Transverse colon (tissue), 4 donors: ENCODE measurements at places on chromosomes 13 and 19. TPM values are rescaled to one million over a fixed set of nuclear protein-coding genes. Genes with fewer than 3 reads are reported as not detected.
A peak's percentile ranks its signal among the peaks of the same experiment; 100 is the strongest.

DNA sequence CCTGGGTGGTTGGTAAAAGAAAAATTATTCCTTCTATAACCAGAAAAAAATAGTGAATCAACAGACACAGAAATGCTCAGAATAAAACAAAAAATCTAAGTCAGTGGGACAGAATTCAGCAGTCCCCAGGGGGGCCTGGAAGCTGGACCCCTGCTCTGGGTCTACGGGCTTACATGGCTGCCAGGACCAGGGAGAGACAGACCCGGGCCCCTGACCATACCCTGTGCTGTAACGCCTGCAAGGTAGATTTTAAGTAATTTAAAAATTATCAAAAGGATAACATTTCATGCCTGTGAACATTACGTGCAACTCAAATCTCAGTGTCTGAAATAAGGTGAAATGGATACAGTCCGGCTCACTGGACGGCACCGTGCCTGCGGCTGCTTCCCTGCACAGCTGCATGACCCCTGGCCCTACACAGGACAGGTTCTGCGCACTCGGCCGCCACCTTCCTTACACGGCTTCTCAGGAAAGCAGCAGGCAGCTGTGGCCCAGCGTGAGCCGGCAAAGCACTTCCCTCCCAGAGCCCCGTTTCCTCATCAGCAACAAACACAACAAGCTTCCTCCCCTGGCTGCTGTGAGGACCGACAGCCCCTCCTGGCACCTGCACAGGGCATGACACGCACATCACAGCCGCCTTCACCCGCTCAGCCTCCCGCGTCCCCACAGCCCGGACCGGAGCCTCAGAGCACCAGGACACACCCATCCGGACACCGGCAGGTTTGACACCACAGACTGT is 22.2 kb downstream of the RASA3 start:
- H3K4me3 ChIP-seq: no peak overlapping the region
- peaks cover 45% of the 10 kb centered on the region for H3K4me1 ChIP-seq
- no peaks in the 10 kb centered on the region for H3K36me3 ChIP-seq
- DNase-seq: peak; percentile 68
- no peaks in the 10 kb centered on the region for H3K27me3 ChIP-seq
- peak overlapping the region; percentile 64 for H3K27ac ChIP-seq

KCNRG gene
- not detected for total RNA-seq

DNA sequence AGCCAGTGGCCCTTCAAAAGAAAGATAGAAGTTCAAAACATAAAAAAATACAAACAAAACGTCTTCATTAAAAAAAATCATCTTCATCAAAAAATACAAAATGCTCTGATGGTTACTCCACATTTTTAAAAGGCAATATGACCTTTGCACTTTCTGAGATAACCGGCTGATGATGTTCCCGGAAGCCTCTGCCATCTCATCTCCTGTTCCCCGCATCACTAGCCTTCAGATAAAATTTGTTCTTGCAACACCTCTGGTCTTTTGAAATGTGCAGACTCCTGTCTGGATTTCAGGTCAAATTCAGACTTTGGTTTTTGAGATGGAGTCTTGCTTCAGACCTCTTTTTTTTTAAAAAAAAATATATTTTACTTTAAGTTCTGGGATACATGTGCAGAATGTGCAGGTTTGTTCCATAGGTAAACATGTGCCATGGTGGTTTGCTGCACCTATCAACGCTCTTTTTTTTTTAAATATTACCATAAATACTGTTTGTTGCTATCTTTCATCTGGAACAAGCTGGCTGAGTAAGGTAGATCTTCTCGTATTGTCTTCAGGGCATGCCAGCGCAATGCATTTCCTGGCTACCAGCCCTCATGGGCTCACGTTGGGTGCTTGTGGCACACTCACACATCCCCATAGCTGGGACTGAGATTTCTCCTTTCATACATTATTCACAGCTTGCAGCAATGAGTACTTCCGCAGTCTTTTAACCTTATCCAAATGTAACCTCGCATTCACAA is 418.9 kb upstream of the ARGLU1 start:
- no peaks in the 10 kb centered on the region for H3K36me3 ChIP-seq
- H3K27ac ChIP-seq: no peak overlapping the region
- H3K27me3 ChIP-seq: no peaks in the 10 kb centered on the region
- H3K4me1 ChIP-seq: no peaks in the 10 kb centered on the region
- no peak for DNase-seq

DNA sequence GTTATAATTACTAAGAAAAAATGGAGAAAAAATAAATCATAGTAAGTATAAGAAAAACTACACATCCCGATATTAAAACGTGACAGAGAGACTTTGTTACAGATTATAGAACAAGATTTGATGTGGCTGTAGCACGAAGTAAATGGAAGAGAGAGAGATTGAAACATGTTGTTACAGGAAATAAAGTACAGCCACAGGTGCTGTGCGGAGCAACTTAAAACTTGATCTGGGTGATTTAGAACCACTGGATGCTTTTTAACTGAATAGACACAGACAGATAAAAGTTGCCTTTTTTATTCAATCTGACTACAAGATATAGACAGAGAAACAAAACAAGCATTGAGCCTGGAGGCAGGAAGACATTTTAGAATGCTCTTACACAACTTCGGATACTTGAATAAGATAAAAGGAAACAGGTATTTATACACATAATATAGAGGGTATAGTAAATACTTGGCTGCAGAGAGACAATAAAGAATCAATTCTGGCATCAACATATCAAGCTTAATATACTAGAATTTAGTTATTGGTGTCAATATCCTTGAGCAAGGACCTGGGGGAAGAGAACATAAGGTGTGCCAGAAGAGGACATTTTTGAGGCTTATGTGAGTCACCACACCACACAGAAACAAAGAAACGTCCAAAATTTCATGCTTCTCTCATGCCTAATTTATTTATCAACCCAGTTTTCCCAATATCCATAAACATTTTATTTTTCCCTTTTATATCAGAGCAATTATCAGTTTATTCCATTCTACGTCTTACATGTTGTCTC is 548.5 kb downstream of the SLITRK1 start:
- H3K27me3 ChIP-seq: no peaks in the 10 kb centered on the region
- no peak overlapping the region for H3K4me3 ChIP-seq
- H3K4me1 ChIP-seq: no peaks in the 10 kb centered on the region
- H3K27ac ChIP-seq: no peak overlapping the region
- H3K36me3 ChIP-seq: no peaks in the 10 kb centered on the region

- H3K36me3 ChIP-seq: no peaks in the 10 kb centered on the region
- no peaks in the 10 kb centered on the region for H3K27me3 ChIP-seq
- no peak overlapping the region for H3K4me3 ChIP-seq
- H3K27ac ChIP-seq: no peak overlapping the region
Measured at GRCh38 chr19:35061583-35062373, 20.3 kb downstream of the HPN start.

DNA sequence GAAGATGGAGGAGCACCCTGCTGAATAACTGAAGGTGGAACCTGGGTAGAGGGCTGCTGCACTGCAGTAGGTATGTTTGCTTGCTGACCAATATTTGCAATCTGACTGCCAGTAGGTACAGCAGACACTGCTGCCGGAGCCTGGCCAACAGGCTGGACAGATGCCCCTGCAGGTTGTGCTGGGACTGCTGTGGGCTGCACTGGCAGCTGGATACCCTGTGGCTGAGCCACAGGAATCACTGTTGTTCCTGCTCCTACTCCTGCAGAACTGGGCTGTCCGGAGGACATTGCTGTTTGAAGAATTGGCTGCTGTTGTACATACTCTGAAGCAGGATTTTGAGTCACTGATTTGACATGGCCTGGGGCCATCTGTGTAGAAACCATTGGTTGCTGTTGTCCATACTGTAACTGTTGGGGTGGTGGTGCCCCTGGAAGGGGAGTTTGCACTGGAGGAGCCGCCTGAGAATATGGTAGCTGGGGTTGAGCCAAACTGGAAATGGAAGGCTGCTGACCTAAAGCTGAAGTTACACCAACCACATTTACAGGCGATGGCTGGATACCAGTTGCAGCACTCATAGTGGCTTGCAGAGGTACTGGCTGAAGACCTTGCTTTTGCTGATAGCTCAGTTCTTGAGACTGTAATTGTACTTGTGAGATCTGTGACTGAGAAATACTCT is 2.2 kb downstream of the TSC22D1 start:
- H3K4me3 ChIP-seq: no peak overlapping the region
- H3K36me3 ChIP-seq: no peaks in the 10 kb centered on the region
- no peak overlapping the region for H3K27ac ChIP-seq
- no peaks in the 10 kb centered on the region for H3K27me3 ChIP-seq

ATP8A2 gene
- total RNA-seq: 0.64 TPM
